ENCODE measurements at places on chromosomes 12 and 14. TPM values are rescaled to one million over a fixed set of nuclear protein-coding genes. Genes with fewer than 3 reads are reported as not detected.
A peak's percentile ranks its signal among the peaks of the same experiment; 100 is the strongest.

DNA sequence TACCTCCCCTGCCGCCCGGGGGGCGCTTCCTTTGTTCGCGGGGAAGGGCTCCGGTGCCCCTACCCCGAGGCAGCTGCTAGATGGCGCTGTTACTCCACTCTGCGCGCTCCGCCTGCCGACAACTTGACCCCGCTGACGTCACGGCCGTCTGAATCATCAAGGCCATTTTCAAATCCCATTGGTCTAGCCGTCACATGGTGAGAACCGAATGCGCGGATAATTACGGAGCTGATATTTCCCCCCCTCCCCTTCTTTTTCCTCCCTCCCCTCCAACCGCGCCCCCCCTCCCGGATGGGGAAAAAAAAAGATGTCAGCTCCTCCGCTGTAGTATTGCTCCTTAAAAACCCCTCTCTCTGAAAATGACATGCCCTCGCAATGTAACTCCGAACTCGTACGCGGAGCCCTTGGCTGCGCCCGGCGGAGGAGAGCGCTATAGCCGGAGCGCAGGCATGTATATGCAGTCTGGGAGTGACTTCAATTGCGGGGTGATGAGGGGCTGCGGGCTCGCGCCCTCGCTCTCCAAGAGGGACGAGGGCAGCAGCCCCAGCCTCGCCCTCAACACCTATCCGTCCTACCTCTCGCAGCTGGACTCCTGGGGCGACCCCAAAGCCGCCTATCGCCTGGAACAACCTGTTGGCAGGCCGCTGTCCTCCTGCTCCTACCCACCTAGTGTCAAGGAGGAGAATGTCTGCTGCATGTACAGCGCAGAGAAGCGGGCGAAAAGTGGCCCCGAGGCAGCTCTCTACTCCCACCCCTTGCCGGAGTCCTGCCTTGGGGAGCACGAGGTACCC lies at the start of gene HOXC10:
Gene HOXC10 (plus strand): TSS at position 246 of the 791 bp plus-strand sequence. CDS start 114 bp downstream, at position 360.
- H3K4me1 ChIP-seq = no peaks in the 10 kb centered on the region
- H3K27me3 ChIP-seq = peaks cover 100% of the 10 kb centered on the region
- H3K27ac ChIP-seq = no peak within 1 kb of the TSS
- DNase-seq = peak; percentile 80
- H3K36me3 ChIP-seq = no peaks in the 10 kb centered on the region

DNA sequence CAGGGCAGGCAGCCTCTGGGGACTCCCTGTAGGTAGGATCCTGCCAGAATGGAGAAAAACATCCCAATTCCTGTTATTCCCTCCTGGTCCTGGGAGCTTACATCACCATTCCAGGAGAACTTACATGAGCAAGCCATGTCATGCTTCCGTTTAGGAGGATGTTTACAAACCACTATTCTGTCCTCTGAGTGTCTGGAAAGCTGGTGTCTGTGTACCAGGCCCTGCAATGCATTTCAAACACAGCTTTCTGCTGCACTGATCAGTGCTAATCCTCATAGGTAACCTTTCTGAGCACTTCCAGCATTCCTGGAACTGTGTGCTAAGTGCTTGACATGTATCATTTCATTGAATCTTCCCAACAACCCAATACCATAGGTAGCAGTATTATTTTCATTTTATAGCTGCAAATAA lies 19.8 kb upstream of the MAP1LC3B2 start:
- no peak overlapping the region for H3K4me3 ChIP-seq
- no peaks in the 10 kb centered on the region for H3K36me3 ChIP-seq
- no peak for DNase-seq
- no peaks in the 10 kb centered on the region for H3K4me1 ChIP-seq
- no peaks in the 10 kb centered on the region for H3K27me3 ChIP-seq

DNA sequence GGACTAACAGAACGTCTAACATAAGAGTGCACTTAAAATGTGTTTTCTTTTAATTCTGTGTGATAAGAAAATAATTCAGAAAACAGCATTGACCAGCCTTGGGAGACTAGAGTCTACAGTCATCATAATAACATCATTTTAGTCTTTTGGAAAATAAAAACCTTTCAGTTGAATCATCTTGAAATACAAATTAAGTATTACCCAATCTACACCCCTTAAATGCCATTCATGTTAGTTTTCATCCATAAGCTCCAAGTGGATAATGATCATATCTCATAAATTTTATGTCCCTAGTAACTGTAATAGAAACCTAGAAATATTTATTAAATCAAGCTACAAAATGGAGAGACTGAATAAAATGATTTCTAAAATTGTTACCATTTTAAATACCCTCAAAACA lies 32.4 kb downstream of the EPS8 start:
- no peaks in the 10 kb centered on the region for H3K4me1 ChIP-seq
- H3K36me3 ChIP-seq = no peaks in the 10 kb centered on the region
- no peaks in the 10 kb centered on the region for H3K27me3 ChIP-seq
- DNase-seq = no peak
- no peak overlapping the region for H3K27ac ChIP-seq
- no peak overlapping the region for H3K4me3 ChIP-seq

- peaks cover 6% of the 10 kb centered on the region for H3K27me3 ChIP-seq
- no peak overlapping the region for H3K4me3 ChIP-seq
- H3K27ac ChIP-seq = no peak overlapping the region
Observed at GRCh38 chr12:121366063-121366459, 13.8 kb upstream of the ANAPC5 start.

DNA sequence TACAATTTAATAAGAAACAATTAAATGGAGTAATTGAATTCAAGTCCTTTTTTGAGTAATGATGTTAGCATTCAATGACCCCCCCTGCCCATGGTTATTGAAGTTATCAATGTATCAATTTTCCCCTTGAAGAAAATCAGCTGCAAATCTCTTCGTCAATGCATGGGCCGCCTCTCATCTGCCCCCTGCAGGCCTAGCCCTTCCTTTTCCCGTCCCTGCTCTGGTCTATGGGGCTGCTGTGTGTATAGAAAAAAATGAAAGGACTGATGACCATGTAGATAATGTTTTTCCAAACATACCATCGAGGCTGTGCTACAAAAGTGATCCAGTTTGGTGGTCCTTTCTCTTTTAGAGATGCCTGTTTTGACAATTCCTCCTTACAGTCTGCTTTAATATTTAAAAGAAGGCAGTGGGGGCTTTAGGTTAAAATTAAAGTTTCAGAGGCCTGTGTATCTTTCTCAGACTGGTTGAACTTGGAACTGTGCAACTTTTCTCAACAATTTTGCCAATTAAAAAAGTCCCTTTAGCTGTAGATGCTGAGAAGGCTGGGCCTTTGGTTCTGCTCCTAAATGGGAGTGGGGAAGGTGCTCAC lies 98.4 kb downstream of the APAF1 start:
- DNase-seq = peak; percentile 48
- peaks cover 30% of the 10 kb centered on the region for H3K27me3 ChIP-seq
- H3K36me3 ChIP-seq = no peaks in the 10 kb centered on the region
- H3K27ac ChIP-seq = no peak overlapping the region

The ETFBKMT gene
- 1.9 TPM for total RNA-seq

The TRPV4 gene
- total RNA-seq = 4.1 TPM

The RNASE1 gene
- 3.6 TPM for total RNA-seq

Data from cardiac muscle cell (in vitro differentiated cells and primary cell).